ENCODE measurements at places on chromosomes 4 and X.

- peak; percentile 35 for DNase-seq
Observed at GRCh38 chrX:53163436-53163835, 61.6 kb downstream of the KDM5C start.

GRCh38 chr4:96448315-96448872 is 608.5 kb downstream of the PDHA2 start:
- DNase-seq = no peak

GRCh38 chr4:137536789-137537561 is 4.7 kb upstream of the PCDH18 start:
- DNase-seq = no peak

DNA sequence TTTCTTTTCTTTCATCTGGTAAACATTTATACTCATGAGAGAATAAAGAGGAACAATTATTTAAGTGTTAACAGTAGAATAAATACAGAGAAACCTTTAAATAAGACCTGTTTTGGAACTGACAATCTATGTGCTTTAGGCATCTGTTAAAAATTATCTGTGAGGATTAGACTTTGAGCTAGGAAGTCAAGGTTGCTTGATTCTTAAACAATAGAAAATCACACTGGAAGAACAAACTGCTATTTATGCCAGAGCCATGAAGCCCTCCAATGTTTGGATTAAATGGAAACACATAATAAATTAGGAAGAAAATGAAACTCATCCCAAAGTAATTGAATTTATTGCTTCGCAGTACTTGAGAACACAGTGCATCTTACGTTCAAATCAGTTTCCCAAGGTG is 207.2 kb upstream of the NPY2R start:
- DNase-seq = no peak

- no peak for DNase-seq
Observed at GRCh38 chr4:185479507-185479971, 8.0 kb upstream of the CCDC110 start.

- peak; percentile 85 for DNase-seq
Observed at GRCh38 chrX:125205133-125205917, 114.3 kb upstream of the TEX13C start.

Measured in NCI-H2227 treated with DMSO at 0.1 percent for 48 hours (cell line).